SHP77 treated with DMSO at 0.1 percent for 48 hours (cell line): ENCODE measurements at places on chromosomes 7 and 10.

DNA sequence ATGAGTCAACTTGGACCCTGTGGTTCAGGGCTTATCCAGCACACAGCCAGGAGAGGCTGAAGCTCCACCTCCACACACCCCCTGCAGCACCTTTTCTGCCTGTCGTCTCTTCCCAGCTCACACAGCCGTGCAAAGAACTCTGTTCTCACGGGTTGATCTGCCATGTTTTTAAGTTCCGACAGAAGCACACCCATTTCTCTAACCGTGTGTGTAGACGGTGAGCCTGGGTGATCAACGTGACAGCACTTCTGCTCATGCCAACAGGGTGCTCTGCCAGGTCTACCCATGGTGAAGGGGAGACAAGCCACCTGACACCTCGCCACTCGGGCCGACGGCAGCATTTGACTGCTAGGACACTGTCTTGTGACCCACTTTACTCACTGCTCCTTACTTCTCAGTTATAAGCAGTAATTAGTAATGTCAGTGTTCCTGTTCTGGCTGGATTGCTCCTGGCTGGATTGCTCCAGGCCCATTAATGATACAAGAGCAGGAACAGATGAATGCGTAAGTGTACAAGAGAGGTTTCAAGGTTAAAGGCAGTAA, 90.5 kb downstream of the RNF216 start:
- no peak for DNase-seq

- DNase-seq, result no peak
Measured at GRCh38 chr10:11794566-11794965, 28.6 kb upstream of the PROSER2 start.

DNA sequence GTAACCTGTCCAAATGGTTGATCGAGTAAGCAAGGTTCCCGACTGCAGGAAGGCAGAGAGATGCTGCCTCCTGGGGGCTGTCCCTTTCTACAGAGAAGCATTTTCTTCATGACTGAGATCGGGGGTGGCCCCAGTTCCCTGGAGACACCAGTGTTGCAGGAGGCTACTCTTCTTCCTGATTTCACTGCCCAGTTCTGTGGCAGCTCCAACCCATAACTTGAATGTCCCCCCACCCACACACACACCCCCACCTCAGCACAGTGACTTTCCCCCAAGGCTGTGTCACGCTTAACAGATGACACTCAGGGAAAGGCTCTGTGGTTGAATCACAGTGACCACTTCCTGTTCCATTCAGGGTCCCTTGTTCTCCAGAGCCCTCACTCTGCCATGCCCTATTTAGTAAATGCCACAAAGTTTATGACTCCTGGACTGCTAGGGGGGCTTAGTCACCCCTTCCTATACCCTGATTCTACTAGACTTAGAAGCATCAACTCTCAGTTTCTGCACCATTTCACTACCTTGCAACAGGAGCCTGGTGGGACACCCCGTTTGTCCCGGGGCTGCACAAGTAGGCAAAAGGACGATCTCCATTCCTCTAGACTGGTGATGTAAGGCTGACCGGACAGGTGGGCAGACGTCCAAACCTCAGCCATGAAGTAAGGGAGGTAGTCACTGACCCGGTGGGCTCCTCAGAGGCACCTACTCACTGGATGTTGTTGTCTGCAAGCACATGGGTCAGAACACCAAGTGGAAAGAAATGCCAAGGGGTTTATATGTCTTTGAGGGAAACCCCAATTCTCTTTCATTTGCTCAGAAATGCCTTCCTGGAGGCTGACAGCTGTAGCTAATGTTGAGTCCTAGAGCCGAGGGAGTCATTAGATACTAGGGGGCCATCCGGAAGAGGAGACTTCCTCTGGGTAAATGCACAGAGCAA, 31.3 kb upstream of the SMC3 start:
- no peak for DNase-seq

- DNase-seq, result no peak
Measured at GRCh38 chr10:68647672-68648341, 73.2 kb upstream of the CCAR1 start.

- DNase-seq, result no peak
Measured at GRCh38 chr7:102283477-102284189, 3.0 kb upstream of the SH2B2 start.

GRCh38 chr7:92119213-92119759, 15.0 kb downstream of the CYP51A1 start:
- DNase-seq, result peak; percentile 1

DNA sequence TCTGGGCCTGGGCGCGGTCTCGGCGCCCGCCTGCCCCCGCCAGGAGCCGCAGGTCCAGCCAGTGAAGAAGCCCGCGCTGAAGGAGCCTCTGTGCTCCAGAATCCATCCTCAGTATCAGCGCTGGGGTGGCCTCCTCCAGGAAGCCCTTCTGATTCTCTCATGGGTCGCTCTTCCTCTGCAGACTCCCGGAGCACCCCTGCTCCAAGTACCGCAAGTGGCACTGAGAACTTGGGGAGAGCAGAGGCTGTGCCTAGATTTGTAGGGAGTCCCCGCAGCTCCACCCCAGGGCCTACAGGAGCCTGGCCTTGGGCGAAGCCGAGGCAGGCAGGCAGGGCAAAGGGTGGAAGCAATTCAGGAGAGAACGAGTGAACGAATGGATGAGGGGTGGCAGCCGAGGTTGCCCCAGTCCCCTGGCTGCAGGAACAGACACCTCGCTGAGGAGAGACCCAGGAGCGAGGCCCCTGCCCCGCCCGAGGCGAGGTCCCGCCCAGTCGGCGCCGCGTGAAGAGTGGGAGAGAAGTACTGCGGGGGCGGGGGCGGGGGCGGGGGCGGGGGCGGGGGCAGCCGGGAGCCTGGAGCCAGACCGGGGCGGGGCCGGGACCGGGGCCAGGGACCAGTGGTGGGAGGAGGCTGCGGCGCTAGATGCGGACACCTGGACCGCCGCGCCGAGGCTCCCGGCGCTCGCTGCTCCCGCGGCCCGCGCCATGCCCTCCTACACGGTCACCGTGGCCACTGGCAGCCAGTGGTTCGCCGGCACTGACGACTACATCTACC, at the start of gene ALOX5:
Gene ALOX5, plus strand, starts transcription at position 641 of the 774 bp plus-strand sequence. Its CDS starts 64 bp downstream, at position 705.
- DNase-seq, result no peak

DNA sequence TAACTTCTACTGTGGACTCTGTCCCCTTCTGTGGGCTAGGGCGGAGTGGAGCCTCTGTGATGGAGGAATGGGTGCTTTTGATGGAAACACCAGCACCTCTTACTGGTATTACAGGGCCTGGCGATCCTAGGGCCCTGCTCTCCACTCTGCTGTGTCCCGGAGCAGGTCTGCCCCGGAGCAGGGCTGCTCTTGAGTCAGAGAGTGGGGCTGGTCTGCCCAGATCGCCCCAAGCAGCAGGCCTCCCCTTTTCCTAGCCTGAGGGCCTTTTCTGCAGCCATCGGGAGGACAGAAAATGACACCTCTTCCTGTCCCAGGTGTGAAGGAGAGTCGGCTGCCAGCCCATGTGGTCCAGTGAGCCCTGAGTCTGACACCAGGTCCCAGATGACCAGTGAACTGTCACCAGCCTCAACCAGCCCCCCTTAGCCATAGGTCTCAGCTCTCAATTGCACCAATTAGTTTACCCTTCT, 1.4 kb downstream of the ZNF282 start:
- no peak for DNase-seq

DNA sequence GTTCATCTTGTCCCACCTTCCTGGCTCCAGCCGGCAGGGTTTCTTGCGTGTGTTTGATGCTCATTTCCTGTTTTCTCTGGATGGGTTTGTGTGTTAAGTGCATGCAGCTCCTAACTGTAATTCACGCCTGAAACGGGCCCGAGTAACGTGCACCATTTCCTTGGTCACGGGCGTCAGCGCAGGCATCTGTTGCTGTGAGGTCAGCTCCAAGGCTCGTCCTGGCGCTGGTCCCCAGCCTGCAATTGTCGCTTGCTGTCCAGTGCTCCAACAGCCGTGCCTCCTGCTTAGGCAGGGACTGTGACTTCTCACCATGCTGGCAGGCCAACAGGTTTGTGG, 201.1 kb downstream of the GLRX3 start:
- no peak for DNase-seq

GRCh38 chr7:50273301-50273700, 31.2 kb upstream of the IKZF1 start:
- no peak for DNase-seq

DNA sequence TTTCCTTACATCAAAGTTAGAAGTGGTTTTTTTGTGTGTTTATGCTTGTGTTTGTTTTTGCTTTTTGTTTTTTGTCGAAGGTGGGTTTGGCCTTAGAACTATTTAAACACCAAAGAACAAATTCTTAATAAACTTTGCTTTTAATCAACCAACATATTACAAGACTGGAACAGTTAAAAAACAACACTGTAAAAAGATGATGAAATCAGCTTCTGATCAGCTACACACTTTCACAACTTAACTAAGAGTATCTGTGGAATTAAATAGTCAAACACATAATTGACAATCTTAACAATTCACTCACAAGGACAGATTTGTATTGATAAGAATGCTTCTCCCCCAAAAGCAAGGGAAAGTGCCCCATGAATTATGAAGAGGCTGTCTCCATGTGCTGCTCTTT, 58.8 kb downstream of the MRPL32 start:
- no peak for DNase-seq

DNA sequence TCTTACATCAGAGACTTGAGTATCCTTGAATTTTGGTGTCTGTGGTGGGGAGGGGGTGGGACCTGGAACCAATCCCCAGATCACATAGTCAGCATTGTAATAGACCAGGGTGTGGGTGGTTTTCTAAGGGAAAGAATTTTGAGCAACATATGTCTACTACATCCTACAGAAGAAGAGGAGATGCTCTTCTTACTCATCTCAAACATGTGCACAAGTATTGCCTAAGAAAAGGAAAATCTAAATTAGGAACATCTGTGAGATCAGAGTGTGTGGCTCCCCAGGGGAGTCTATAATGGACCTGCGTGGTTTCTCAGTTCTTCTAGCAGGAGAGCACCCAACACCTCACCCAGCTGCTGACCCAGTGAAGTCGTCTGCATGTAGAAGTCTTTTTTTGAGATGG, 148.8 kb downstream of the CCDC3 start:
- DNase-seq, result no peak

GRCh38 chr10:46091828-46092523, 45.9 kb upstream of the MSMB start:
- no peak for DNase-seq

DNA sequence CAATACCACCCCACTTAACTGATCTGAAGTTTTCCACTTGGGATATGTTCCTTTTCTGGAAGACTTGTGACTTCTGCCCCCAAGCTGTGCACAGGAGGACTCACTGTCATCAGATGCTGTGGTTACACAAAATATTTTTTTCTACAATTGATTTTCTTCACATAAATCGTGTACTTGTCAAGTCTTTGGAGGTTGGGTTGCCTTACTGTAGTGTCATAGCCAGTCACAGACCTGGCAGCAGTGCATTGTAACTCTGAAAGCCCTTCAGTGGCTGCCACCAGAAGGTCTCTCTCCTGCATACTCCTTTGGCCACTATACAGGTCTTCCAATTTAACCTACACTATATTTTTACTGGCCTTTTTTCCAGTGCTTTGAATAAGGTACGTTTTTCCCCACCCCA, 73.2 kb downstream of the SDK1 start:
- DNase-seq, result no peak

DNA sequence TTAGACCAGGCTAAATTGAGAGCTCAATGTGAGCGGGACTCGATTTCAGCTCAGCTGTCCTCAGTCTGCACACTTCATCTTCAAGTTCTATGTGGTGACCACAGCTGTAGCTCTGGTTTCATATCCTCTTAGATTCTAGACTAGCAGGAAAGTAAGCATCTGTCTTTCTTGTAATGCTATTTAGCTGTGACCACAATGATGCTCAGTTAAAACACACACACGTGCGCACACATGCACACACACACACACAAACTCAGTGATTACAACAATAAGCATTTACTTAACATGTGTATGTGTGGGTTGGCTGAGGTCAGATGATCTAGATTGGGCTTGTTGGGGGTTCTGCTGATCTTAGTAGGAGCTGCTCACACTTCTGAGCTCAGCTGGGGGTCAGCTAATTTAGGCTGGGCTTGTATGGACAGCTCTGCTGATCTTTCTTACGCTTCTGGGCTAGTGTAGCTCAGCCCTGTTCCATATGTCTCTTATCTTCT, 82.5 kb downstream of the ZNF365 start:
- DNase-seq, result no peak

- DNase-seq, result no peak
Measured at GRCh38 chr10:5092848-5093790, 1.1 kb upstream of the AKR1C3 start.

DNA sequence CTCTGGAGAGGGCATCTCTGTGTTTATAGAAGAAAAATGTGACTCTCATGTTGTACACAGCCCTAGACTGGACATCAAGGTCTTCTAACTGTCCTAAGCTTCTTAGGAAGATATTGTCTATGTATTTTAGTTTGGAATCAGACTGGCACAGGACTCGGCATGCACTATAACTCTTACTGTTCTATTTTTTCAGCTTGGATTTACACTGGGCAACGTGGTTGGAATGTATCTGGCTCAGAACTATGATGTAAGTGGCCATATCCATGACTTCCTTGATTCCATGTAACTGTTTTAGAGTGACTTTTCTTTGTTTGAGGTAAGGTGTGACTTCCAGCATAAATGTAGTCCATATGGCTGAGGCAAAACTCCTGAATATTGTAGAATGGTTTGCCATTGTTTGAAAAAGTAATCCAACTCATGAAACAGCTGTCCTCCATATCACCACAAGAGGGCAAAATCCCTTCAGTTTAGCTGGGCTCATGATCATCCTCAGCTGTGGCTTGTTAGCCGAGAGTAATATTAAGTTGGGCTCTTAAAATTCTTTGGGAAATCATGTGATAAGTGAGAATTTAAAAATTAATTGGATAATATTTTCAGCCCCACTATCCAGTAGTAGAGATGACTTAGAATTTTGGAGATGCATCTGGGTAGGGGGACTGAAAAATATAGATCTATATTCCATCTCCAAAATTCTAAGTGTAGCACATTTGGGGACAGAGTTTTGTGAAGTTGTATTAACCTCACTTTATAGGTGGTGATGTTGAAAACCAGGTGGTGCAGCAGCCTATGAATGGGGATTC, 10.4 kb downstream of the STMP1 start:
- no peak for DNase-seq

- DNase-seq, result no peak
Measured at GRCh38 chr10:76125900-76126299, 694.5 kb downstream of the LRMDA start.

GRCh38 chr7:42618651-42619360, 293.1 kb downstream of the C7orf25 start:
- DNase-seq, result no peak

- no peak for DNase-seq
Measured at GRCh38 chr7:139731802-139732470, 45.9 kb downstream of the HIPK2 start.

DNA sequence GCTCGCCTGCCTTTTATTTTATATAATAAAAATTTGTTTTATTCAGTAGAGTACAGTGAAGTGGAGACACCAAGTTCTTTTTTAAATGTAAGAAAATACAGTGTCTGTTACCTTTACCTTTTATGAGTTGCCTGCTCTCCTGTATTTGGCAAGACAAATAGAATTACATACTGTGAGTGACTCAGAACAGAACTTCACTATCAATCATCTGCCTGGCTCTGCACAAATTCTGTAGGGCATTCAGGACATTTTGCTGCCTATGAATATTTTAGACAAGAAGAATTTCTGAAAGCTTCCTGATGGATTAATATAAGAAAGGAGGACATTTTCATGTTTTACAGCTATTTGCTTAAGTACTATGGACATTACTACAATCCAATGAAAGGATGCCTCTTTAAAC, 135.4 kb upstream of the PHF14 start:
- DNase-seq, result no peak

GRCh38 chr7:51058764-51059163, 257.8 kb downstream of the COBL start:
- DNase-seq, result no peak

GRCh38 chr10:132341017-132341416, 9.0 kb downstream of the LRRC27 start:
- DNase-seq, result no peak
